ENCODE measurements at places on chromosomes 1 and 21.

DNA sequence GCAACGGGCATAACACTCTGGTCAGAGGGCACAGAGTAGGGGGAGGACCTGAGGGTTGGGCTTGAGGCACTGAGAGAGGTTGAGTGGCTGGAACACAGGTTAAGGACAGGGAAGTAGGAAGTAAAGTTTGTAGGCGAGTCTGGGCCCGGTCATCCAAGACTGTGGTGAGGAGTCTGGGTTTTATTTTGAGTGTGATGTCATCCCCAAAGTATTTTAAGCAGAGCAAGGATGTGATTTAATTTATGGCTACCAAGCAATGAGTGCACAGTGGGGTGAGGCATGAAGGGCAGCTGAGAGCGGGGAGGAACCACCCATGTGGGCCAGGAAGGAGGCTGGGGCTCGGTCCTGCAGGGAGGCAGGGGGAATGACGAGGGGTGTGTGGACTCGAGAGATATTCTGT, 11.2 kb upstream of the VWA5B1 start:
- DNase-seq, result no peak

- peak; percentile 2 for DNase-seq
Observed at GRCh38 chr1:160251687-160252526, 10.4 kb downstream of the DCAF8 start.

DNA sequence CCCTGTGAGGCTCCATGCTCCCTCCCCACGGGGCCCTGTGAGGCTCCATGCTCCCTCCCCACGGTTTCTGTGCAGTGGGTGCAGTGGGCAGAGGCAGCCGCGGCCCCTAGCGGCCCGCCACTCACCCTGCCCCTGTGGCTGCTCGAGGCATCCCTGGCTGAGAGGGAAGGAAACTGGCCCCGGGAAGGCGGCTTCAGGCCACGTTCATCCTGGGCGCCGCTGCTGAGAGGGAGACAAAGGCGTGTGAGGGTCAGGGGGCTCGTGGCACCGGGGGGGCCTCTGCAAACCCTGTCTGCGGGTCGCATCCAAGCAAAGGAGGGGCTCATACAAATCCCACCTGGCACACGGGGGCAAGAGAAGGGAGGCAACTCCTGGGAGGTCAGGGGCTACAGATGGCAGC, 8.5 kb downstream of the CFAP410 start:
- no peak for DNase-seq

- DNase-seq, result no peak
Observed at GRCh38 chr1:188237573-188238348, 1409.0 kb downstream of the PLA2G4A start.

DNA sequence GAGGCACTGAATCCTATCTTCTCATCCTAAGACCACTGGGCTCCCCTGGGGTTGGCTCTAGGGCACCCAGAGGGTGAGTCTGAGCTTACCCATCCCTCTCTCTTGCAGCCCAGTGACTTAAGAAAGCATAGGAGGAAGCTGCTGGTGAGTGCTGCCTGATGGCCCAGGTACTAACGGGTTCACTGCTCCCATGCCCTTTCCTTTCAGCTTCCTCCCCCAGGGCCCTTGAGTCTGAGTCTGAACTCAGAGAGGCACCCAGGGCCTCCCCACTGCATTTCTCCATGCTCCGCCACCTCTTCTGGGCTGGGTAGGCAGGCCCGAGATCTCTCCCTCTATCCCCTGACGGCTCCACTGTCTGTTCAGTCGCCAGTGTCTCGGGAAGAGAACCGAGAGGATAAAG, 29.7 kb downstream of the PPFIA4 start:
- no peak for DNase-seq

DNA sequence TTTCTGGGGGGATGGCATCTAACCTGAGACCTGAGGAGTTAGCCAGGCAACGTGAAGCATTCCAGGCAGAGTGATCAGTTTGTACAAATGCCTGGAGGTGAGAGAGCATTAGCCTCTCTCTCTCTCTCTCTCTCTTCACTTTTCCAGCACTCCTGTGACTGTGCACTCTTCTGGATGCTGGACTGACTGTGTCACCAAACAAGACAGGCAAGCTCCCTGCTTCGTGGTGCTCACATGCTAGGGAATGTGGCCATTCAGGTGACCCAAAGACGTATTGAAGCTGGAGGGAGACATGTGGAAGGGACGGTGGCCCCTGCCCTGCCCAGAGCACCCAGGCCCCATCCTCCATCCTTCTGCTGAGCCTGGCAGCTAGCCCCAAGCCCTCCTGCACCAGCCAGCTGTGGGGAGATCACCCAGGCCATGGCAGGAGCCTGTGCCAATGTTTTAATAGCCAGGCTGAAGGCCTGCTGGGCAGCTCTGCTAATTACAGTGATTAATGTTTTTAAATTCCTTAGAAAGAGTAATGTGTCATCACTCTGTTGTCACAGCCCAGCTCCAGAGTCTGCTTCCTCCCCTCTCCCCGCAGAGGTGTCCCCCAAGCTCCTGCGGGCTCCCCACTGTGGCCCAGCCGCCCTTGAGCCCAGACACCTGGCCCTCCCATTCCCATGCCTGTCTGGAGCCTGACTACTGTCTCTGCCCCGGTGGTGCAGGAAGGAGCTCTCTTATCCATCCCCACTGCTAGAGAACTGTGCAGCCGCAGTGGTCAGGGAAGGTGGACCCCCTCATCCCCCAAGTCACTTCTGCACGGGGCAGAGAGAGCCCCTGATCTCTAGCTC, 48.9 kb downstream of the UBIAD1 start:
- DNase-seq, result no peak

DNA sequence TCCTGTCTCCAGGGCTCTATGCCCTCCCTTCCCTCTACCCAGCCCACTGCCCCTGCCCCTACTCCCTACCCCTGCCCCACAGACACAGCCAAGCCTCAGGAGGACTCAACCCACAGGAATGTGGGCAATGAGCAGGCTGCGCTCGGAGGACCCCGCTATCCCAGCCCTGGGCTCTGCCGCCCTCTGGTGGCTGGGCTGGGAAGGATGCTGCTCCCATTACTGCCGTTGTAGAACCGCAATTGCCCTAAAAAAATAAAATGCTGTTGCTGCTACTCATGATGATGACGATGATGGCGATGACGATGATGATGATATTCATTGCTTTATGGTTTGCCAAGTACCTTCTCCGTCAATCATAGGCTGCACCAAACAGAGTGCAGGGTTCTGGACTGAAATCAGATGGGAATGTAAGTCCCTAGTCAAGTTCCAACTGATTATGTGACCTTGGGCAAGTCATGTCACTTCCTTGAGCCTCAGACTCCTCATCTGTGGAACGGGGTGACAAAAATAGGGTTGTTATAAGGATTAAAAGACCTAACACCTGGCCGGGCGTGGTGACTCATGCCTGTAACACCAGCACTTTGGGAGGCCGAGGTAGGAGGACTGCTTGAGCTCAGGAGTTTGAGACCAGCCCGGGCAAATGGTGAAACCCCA, 24.6 kb downstream of the ARHGEF19 start:
- DNase-seq, result no peak

DNA sequence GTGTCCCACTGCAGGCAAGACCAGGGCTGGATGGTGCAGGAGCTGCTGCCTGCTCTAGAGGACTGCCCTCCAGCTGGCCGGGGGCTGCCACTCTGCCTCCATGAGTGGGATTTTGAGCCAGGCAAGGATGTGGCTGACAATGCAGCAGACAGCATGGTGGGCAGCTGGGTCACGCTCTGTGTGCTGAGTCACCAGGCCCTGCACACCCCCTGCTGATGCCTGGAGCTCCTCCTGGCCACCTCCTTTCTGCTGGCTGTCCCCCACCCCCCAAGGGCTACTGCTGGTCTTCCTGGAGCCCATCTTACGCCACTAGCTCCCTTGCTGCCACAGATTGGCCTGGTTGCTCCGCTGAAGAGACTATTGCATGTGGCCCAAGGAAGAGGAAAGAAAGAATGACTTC, 3.9 kb upstream of the ZSCAN20 start:
- DNase-seq, result no peak

DNA sequence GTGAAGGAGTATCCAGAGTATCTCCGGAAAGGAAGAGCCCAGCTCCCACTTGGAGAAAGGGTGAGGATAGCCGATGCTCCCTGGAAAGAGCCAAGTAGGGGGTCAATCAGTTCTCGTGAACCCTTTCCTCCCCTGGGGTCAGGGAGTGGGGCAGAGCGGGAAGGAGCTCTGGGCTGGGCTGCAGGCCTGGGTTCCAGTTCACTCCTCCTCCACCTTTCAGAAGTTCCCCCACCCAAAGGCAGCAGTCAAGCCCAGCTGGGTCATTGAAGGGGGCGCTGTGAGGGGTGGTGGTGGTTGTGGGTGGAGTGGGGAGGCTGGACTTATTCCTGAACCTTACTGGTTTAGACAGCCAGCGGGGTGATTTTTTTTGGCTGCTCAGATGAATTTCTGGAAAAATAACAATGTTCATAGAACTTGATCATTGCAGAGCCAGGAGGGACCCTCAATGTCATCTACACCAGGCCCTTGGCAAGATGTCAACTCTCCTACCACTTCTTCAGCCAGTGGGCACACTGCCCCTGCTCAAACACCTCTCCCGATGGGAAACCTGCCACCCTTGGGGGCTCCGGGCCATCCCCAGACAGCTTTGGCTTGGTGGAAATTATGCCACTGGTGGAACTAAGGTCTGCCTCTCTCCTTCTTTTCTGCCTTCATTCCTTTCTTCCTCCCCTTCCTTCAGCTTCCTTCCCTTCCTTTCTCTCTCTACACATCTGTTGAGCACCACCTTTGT, 235.8 kb downstream of the TRABD2B start:
- no peak for DNase-seq

DNA sequence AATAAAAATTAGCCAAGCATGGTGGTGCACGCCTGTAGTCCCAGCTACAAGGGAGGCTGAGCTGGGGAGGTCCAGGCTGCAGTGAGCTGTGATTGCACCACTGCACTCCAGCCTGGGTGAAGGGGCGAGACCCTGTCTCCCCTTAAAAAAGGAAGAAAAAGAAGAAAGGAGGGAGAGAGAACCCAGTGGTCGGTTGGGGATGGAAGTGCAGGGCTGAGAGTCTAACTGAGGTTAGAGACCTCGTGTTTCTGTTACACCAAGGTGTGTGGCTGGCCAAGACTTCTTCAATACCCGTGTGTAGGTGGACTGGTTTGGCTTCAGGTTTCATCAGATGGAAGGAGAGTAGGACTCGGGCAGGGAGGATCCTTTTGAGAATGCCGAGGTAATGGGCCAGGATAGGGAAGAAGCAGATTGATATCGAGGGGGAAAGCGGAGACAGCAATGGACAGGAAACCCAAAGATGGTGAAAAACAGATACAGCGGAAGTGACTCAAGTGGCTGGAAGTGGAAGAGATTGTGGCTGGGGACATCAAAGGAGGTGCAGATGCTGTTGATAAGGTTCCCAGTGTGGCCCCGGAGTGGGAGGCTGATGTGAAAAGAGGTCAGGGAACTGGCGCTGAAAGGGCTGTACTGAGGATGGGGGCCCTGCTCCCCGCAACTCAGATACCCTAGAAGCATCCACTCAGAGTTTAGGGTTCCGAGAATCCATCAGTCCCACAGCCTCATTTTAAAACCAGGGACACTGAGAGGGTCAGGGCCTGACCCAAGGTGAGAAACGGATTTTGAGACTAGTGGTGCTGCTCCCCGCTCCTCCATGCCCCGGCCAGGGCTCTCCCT, 681 bp upstream of the UBXN10 start:
- DNase-seq, result no peak

GRCh38 chr1:4626560-4627319, 27.7 kb upstream of the AJAP1 start:
- no peak for DNase-seq

- DNase-seq, result no peak
Observed at GRCh38 chr1:56573311-56573710, 6.1 kb downstream of the PLPP3 start.

DNA sequence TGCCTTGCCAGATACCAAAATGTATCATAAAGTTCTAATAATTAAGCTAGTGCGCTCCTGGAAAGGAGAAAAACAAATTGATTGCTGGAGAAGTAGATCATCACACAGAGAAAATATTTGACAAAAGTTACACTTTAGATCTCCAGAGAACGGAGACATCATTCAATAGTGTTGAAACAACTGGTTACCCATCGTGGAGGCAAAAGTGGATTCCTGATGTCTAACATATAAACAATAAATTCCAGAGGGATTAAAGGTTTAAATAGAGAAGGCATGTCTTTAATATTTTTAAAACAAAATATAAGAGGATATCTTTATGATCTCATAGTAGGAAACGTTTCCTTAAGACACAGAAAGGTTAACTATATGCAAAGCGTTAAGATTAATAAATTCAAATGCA, 41.0 kb downstream of the NRIP1 start:
- no peak for DNase-seq

- no peak for DNase-seq
Observed at GRCh38 chr1:38433084-38433722, 386.6 kb upstream of the POU3F1 start.

DNA sequence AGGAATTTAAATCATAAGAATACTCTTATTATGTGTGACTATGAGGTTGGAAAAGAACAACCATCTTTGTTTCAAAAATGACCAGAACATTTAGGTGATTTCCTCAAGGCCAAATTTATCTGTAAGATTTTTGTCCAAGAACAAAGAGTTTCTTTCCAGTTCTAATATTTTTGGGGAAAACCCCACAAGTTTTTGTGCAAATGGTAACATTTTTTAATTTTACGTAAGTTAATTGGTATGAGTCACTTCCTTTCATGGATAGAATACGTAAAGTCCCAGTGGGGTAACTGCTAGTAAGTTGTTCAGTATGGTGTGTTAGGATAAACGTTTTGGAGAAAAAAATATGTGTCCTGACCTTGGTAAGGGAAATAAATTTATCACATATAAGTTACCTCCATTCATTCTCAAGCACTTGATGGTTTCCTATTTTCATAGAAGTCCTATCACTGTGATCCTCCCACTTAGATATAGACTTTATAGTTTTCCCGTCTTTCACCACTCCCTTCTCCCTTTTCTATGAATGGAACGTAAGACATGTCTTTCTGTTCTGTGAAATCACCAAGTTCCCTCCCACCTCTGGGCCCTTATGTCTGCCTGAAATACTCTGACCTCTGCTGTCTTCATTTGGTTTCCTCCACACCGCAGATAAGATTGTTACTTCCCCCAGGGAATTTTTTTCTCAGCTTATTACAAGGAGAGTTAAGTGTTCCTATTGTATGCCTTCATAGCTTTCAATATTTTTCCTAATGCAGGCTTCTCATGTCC, 34.9 kb upstream of the TSNAX start:
- DNase-seq, result no peak

- DNase-seq, result no peak
Observed at GRCh38 chr21:45220071-45220481, 67.6 kb downstream of the POFUT2 start.

GRCh38 chr1:30088594-30088993, 634.8 kb downstream of the MATN1 start:
- DNase-seq, result no peak

- peak; percentile 36 for DNase-seq
Observed at GRCh38 chr1:155970531-155971167, 7.7 kb downstream of the ARHGEF2 start.

- DNase-seq, result no peak
Observed at GRCh38 chr1:93991271-93991670, 82.0 kb upstream of the GCLM start.

- no peak for DNase-seq
Observed at GRCh38 chr1:223815865-223816264, 29.9 kb downstream of the TP53BP2 start.

Measured in NCI-H524 treated with DMSO at 0.1 percent for 48 hours (cell line).